Esophagus (tissue), 2 donors: ENCODE measurements at places on chromosomes 6 and 20. TPM values are rescaled to one million over a fixed set of nuclear protein-coding genes. Genes with fewer than 3 reads are reported as not detected.

The B3GAT2 gene
- 0.10 TPM for polyA plus RNA-seq

The FAM83C gene
- polyA plus RNA-seq, result 32.3 TPM

The GPR63 gene
- polyA plus RNA-seq, result 0.28 TPM

The BMP7 gene
- 28.7 TPM for polyA plus RNA-seq

The FERMT1 gene
- 14.0 TPM for polyA plus RNA-seq

The SLCO4A1 gene
- 29.3 TPM for polyA plus RNA-seq

The MDFI gene
- polyA plus RNA-seq, result 57.2 TPM

The RIPOR3 gene
- 5.2 TPM for polyA plus RNA-seq

The XKR7 gene
- not detected for polyA plus RNA-seq

The DTNBP1 gene
- polyA plus RNA-seq, result 9.6 TPM

The HTR1E gene
- polyA plus RNA-seq, result not detected

The ZSCAN23 gene
- 0.14 TPM for polyA plus RNA-seq

The TP53TG5 gene
- polyA plus RNA-seq, result not detected

The HFE gene
- polyA plus RNA-seq, result 2.6 TPM
